ENCODE measurements at places on chromosomes 6 and 20.
A peak's percentile ranks its signal among the peaks of the same experiment; 100 is the strongest.

DNA sequence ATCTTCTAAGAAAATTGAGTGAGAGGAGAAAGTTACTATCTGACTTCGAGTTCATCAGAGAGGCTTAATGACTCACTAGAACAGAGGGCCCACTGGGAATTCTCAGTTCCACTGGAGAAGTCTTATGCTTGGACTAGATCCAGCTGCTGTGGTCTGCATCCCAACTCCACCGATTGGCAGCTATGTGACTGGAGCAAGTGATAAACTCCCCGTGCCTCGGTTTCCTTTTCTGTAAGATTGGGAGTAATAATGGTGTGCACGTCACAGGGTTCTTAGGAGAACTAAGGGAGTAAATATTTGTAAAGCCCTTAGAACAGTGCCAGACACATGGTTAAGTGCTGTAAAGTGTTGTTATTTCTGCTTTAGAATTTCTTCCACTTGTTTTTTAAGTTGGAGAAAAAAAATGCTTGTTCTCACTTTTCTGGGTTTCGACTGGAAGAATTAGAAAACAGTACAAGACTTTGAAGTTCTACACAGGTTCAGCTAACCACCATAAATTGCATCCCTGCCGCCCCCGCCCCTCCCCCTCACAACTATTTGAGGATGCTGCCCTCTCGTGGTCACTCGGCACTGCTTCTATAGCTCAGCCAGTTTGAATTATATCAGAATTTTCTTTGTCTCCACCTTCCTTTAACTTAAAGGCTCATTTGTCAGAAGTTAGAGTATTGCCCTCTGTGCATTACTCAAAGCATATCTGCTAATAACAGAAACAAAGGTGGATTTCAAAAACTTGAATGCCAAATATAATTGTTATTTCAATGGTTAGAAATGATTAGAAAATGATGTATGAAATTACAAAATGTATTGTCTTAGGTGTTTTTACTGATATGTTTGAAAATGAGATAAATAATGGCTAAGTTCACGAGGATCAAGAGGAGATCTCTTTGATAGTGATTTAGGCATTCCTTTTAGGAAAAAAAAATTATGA is 95.0 kb upstream of the IFNGR1 start:
- DNase-seq: peak; percentile 84

- no peak for DNase-seq
Measured at GRCh38 chr20:32567384-32568178, 17.6 kb downstream of the NOL4L start.

DNA sequence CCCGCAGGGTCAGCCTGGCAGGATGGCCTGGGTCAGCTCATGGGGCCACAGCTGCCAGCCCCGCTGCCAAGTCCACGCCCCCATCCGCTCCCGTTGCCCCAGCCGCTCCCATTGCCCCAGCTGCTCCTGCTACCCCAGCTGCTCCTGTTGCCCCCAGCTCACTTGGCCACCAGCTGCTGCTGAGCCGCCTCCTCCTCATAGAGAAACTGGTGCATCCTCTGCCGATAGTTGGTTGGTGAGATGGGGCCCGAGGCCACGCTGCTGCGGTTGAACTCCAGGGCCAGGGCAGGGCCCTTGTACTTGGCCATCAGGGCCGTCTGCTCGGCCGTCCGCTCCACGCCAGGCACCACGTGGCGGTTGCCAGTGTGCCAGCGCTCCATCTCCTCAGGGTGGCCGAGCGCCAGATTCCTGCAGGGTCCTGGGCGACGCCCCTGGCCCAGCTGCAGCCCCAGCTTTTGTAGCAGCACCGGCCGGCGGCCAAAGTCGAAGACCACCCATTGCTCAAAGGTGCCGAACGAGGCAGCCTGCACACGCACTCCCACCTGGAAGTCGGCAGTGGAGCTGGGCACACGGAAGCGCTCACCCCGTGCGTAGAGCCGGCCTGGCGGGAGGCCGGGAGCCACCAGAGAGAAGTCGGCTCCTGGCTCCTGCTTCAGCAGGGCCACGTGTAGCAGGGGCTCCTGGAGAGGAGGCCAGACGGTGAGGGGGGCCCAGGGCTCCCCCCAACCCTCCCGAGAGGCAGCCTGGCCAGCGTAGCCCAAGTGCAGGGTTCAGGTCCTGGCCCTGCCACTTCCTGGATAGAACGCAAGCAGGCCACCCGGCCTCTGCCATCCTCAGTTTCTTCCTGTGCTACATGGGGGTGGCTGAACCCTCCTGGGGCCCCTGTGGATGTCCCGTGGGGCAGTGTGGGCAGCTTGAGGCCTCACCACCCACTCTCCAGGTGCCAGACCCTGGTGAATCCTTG is 4.8 kb downstream of the HELZ2 start:
- no peak for DNase-seq

- DNase-seq: no peak
Measured at GRCh38 chr6:84222426-84222825, 5.0 kb downstream of the CEP162 start.

GRCh38 chr6:7859591-7859990 is 51.0 kb downstream of the TXNDC5 start:
- DNase-seq: no peak

DNA sequence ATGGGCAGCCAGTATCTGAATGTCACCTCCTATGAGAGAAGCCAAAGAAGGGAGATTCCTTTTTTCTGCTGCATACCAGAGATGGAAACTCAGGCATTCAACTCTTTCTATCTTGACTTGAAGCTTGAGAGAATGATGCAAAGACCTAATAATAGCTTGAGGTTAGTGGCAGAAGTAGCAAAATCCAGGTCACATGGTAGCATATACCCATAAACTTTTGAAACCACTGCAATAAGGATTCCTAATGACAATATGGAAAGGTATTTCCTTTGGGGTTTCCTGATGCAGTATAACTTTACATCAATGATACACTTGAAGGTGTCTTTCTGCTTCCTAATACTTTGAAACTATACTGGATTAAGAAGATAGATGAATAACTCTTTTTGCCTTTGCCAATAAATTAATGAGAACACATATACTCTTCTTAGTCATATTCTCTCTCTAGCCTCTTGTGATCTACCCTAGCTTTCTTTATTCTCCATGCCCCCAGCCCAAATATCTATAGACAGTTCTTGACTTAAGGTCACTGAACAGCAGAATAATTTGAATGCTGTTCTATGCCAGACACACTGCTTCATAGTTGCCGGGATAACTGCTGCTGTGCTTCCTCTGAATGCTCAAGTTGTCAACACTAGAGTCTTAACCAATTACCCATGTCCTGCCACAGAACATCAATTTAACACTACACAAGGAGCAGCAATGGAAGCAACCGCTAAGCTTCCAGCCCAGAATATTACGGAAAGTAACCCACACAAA is 155.5 kb upstream of the SIM1 start:
- DNase-seq: peak; percentile 88

- peak; percentile 99 for DNase-seq
Measured at GRCh38 chr6:39882531-39882899, 51.7 kb downstream of the MOCS1 start.

- DNase-seq: no peak
Measured at GRCh38 chr6:124467366-124467765, 494.9 kb upstream of the RNF217 start.

GRCh38 chr6:140858381-140858971 is 1274.2 kb upstream of the GJE1 start:
- DNase-seq: no peak

DNA sequence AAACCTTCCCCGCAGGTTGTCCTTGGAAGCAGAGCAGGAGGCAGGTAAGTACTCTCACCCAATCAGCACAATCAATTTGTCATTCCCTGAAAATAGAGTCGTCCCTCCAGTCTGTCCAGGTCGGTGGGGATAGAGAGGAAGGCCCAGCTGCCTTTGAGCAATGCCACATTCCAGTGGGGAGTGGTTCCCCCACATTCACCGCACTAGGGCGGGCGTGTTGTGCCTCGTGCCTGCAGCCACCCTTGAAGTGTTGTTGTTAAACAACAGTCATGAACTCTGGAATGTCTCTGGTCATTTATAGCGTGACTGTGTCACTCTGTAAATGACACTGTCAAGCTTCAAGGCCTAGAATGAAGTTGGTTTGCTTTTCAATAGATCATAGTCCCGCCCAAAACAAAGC is 33.4 kb downstream of the PRDM1 start:
- DNase-seq: no peak

DNA sequence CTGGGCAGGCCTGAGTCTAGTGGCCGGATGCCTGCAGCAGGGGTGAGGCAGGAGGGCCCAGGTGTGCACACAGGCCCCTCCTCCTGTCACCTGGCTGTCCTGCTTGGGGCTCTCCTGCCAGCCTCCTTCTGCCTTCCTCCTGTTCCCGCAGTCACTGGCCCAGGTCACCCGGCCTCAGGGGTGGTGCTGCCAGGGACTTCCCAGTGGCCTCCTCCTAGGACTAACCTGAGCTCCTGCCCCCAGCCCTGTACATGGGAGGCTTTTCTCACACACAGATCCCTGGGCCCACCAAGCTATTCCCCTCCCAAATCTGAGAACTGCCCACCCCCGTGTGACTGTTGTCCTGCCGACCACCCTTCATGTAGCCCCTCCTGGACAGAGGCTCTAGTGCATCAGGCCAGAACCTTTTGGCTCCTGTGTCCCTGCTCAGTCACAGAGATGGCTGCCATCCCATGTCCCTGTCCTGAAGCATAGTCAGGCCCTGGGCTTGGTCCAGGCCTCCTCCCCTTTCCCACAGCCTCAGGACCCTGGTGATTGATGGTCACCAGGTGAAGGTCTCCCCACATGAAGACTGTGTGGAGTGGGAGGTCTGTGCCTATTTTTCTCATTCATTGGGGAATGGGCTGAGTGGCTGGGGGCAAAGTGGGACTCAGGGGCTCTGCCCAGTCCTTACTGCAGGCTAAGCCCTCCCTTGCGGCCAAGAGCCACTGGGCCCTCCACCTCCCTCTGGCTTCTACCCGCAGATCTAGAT is 1.1 kb upstream of the ULBP1 start:
- no peak for DNase-seq

DNA sequence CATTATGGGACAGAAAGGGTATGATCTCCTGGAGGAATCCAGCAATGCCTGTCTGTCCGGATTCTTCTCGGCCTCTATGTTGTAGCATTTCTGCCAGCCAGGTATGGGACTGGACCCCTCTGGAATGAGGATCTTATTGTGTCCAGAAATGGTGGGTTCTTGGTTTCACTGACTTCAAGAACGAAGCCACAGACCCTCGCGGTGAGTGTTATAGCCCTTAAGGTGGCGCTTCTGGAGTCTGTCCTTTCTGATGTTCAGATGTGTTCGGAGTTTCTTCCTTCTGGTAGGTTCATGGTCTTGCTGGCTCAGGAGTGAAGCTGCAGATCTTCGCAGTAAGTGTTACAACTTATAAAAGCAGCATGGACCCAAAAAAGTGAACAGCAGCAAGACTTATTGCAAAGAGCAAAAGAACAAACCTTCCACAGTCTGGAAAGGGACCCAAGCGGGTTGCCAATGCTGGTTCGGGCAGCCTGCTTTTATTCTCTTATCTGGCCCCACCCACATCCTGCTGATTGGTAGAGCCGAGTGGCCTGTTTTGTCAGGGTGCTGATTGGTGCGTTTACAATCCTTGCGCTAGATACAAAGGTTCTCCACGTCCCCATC is 62.3 kb upstream of the IER3 start:
- DNase-seq: no peak

- peak; percentile 86 for DNase-seq
Measured at GRCh38 chr6:110232450-110232849, 52.2 kb downstream of the CDC40 start.

DNA sequence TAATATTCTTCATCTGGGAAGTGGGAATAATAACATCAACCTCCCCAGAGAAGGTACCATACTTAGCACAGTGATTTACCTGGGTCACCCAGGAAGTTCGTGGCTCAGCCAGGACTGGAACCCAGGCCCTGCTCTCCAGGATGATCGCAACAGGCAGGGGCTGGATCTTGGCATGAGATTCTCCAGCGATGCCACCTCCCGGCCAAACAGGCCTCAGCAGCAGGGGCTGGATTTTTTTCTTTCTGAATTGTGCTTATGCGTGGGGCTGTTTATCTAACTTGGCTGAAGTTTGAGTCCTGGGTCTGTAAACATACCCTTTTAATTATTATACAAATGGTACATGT is 129.5 kb upstream of the PTPN1 start:
- DNase-seq: peak; percentile 56

- DNase-seq: peak; percentile 33
Measured at GRCh38 chr6:13030396-13030795, 297.9 kb downstream of the TBC1D7 start.

DNA sequence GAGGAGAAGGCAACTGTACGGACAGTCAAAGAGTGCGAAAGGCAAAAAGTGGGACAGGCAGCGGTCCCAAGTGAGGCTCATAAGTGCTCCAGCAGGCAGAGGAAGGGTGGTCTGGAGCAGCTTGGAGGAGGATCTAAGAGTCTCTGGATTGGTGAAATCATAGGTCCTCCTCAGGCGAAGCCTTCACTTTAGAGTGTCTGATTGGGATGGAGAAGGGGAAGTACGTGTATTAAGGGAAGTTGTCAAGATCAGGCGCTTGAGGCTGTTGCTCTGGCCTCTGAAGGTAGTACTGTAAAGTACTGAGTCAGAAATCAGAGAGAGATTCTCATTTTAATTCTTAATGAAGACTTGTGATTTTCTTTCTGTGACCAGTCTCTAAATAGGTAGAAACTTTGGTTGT is 185.6 kb downstream of the KIF16B start:
- DNase-seq: no peak

DNA sequence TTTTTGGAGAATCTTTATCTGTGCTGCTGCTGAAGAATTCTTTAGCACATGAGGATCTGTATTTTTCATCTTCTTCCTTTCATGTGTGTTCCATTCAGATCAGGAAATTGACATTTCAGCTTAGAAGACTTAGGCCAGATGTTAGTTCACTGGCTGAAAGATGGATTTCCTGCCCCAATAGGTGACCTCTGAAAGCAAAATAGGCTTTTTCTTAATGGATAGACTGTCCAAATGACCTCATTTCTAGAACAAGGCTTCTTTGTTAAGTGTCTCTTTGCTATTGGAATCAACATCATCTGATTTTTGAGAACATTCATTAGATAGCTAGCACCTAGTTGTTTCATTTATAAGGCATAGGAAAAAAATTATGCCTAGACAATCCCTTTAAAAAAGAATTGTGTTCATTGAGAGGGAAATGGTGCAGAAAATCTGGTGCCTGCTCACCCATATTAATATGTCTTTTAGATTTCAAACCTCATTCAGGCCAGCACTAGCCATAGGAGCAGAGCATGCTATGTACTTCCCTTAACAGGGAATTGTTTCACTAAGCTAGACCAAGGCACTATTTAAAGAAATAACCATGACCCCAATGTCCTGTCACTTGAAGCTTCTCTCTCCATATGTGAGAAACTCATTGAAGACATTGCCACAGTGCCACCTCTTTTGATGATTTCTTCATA is 13.6 kb upstream of the SASH1 start:
- no peak for DNase-seq
